H9 (cell line): ENCODE measurements at places on chromosomes 6 and 20. TPM values are rescaled to one million over a fixed set of nuclear protein-coding genes. Genes with fewer than 3 reads are reported as not detected.

GRCh38 chr20:24955045-24955444, 6.0 kb downstream of the CST7 start:
- peak; percentile 22 for DNase-seq
- no peak overlapping the region for H3K27ac ChIP-seq
- H3K36me3 ChIP-seq = peaks cover 4% of the 10 kb centered on the region; the same call in 1 of the 2 replicates
- H3K4me1 ChIP-seq = no peaks in the 10 kb centered on the region
- H3K4me3 ChIP-seq = no peak overlapping the region
- no peaks in the 10 kb centered on the region for H3K27me3 ChIP-seq

- DNase-seq = no peak
- H3K4me3 ChIP-seq = no peak overlapping the region
- no peaks in the 10 kb centered on the region for H3K4me1 ChIP-seq
- no peak overlapping the region for H3K27ac ChIP-seq
- no peaks in the 10 kb centered on the region for H3K27me3 ChIP-seq
Observed at GRCh38 chr20:50371878-50372769, 138.1 kb upstream of the PTPN1 start.

Gene COL21A1
- total RNA-seq = 1.4 and 1.8 TPM in 2 replicates

GRCh38 chr20:48387675-48388074, 440.1 kb downstream of the PREX1 start:
- no peaks in the 10 kb centered on the region for H3K27me3 ChIP-seq
- DNase-seq = no peak
- no peak overlapping the region for H3K4me3 ChIP-seq
- H3K36me3 ChIP-seq = peaks cover 6% of the 10 kb centered on the region; the same call in 1 of the 2 replicates
- H3K27ac ChIP-seq = no peak overlapping the region

- H3K36me3 ChIP-seq = peaks cover 34% of the 10 kb centered on the region
- no peak overlapping the region for H3K27ac ChIP-seq
- H3K27me3 ChIP-seq = no peaks in the 10 kb centered on the region
- no peak overlapping the region for H3K4me3 ChIP-seq
- H3K4me1 ChIP-seq = peaks cover 5% of the 10 kb centered on the region; the same call in 1 of the 2 replicates
- no peak for DNase-seq
Observed at GRCh38 chr6:157755032-157755745, 67.9 kb upstream of the SNX9 start.

Gene PRPH2
- 0.31 and 0.39 TPM in 2 replicates for total RNA-seq

GRCh38 chr20:43432498-43432897, 25.2 kb upstream of the SRSF6 start:
- no peak for DNase-seq
- H3K27ac ChIP-seq = no peak overlapping the region
- H3K4me1 ChIP-seq = peaks cover 5% of the 10 kb centered on the region; the same call in 1 of the 2 replicates
- H3K4me3 ChIP-seq = no peak overlapping the region
- no peaks in the 10 kb centered on the region for H3K36me3 ChIP-seq

DNA sequence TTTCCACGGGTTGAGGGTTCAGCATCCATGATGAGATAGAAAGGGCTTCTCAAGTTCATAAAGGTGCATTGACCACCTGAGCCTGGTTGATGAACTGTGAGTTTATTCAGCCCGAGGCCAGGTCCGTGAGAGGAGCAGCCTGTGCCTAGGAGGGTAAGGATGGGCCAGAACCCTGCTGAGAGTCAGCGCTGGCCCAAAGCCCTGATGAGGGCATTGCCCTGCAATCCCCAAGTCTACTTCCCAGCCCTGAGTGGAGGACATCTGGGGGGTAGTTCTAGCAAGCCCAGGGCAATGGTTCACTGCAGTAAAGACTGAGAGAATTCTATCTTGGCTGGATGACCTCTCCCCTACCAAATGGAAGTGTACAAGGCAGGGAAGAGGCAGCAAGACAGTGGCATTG, 123.3 kb upstream of the NXT1 start:
- H3K27me3 ChIP-seq = no peaks in the 10 kb centered on the region
- no peaks in the 10 kb centered on the region for H3K4me1 ChIP-seq
- H3K4me3 ChIP-seq = no peak overlapping the region
- no peak overlapping the region for H3K27ac ChIP-seq

Gene LST1
- total RNA-seq = not detected in 2 replicates

- DNase-seq = no peak
- no peaks in the 10 kb centered on the region for H3K36me3 ChIP-seq
- H3K4me3 ChIP-seq = no peak overlapping the region
- no peaks in the 10 kb centered on the region for H3K4me1 ChIP-seq
- H3K27ac ChIP-seq = no peak overlapping the region
- no peaks in the 10 kb centered on the region for H3K27me3 ChIP-seq
Observed at GRCh38 chr6:69019832-69020231, 384.8 kb downstream of the ADGRB3 start.

GRCh38 chr6:162568266-162568665, 159.3 kb downstream of the PRKN start:
- no peak overlapping the region for H3K27ac ChIP-seq
- DNase-seq = no peak
- no peak overlapping the region for H3K4me3 ChIP-seq
- peaks cover 10% of the 10 kb centered on the region for H3K36me3 ChIP-seq

DNA sequence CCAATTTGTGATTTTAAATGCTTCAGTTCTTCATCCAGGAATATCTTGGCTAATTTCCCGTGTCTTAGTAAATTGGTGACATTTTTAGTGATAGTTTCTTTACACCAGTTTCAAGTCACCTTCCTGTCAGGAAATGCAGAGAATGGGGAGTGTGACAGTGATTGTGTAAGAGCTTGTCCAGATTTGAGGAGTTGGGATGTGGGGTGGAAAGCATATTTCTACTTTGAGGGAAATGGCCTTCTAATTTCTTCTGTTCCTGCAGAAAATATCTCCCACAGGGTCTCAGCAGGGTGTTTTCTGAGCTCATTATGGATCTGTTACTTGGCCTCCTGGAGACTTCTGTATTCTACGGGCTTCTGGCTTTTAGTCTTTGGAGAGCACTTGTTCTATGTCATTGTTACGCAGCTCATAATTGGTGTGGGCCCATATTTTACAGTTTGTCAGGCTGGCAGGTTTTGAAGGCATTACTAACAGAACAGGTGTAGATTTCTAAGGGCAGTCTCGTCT, 65.6 kb downstream of the TMEM200A start:
- H3K4me3 ChIP-seq = no peak overlapping the region
- DNase-seq = no peak
- H3K27me3 ChIP-seq = no peaks in the 10 kb centered on the region
- H3K36me3 ChIP-seq = no peaks in the 10 kb centered on the region
- no peak overlapping the region for H3K27ac ChIP-seq

DNA sequence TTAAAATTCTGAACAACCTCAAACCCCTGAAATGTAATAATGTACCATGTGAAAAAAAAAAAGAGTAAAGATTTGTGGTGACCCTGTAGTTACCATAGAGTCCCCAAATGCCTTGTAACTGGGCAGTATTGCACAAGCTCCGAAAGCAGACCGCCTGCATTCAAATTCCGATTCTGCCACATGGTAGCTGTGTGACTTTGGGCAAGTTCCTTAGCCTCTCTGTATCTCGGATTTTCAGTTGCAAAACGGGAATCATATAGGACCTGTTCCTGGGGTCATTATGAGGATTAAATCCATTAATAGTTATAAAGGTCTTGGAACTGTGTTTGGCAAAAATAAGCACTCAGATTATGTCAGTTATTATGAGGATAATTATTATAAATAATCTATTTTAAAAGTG, 43.6 kb downstream of the TSPYL4 start:
- H3K27me3 ChIP-seq = no peaks in the 10 kb centered on the region
- H3K27ac ChIP-seq = no peak overlapping the region
- no peaks in the 10 kb centered on the region for H3K4me1 ChIP-seq
- no peak for DNase-seq

DNA sequence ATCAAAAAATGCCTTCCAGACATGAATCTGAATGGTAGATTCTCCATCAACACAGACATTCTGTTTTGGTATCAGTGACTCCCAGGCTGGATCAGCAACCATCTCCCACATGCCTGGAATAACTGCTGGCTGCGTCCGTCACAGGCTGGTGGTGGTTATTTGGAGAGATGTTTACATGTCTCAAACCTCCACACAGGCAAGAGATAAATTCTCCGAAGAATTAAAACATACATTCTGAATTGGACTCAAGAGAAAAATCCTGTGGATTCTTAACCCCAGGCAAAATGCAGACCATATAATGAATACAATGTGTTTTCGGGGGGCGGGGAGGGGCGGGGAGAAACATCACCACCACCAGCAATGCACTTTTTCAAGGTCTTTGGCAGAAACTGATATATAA, 108.2 kb downstream of the THBS2 start:
- H3K27me3 ChIP-seq = no peaks in the 10 kb centered on the region
- H3K27ac ChIP-seq = no peak overlapping the region
- no peak for DNase-seq
- H3K4me1 ChIP-seq = no peaks in the 10 kb centered on the region; the same call in 1 of the 2 replicates

- no peaks in the 10 kb centered on the region for H3K36me3 ChIP-seq
- H3K27me3 ChIP-seq = no peaks in the 10 kb centered on the region
- no peak overlapping the region for H3K27ac ChIP-seq
- H3K4me3 ChIP-seq = no peak overlapping the region
- no peaks in the 10 kb centered on the region for H3K4me1 ChIP-seq
- no peak for DNase-seq
Observed at GRCh38 chr20:52494244-52494643, 302.7 kb upstream of the ZFP64 start.

Gene PXMP4
- total RNA-seq = 4.5 and 5.7 TPM in 2 replicates

DNA sequence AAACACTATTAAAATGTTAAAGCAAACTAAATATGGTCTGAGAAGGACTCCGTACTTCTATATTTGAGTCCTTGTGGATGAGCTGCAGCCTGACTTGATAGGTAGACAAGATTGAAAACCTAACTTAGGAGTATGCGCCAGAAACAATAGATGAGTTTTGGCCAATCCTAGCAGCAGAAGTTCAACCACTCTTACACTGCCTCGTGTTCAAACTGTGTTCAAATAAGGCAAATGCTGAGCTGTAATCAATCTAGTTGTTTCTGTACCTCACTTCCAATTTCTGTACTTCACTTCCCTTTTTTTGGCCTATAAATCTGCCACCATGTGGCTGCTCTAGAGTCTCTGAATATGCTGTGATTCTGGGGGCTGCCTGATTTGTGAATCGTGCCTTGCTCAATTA, 13.2 kb upstream of the SERINC1 start:
- H3K27me3 ChIP-seq = no peaks in the 10 kb centered on the region
- H3K4me3 ChIP-seq = peak overlapping the region; percentile 70
- H3K4me1 ChIP-seq = no peaks in the 10 kb centered on the region
- H3K36me3 ChIP-seq = peaks cover 17% of the 10 kb centered on the region
- no peak overlapping the region for H3K27ac ChIP-seq

- no peak overlapping the region for H3K27ac ChIP-seq
Observed at GRCh38 chr20:37369846-37370245, 23.9 kb downstream of the SRC start.

Gene ZNF311
- total RNA-seq = 0.57 and 0.68 TPM in 2 replicates

Gene TENT5A
- 1.4 and 1.6 TPM in 2 replicates for total RNA-seq

DNA sequence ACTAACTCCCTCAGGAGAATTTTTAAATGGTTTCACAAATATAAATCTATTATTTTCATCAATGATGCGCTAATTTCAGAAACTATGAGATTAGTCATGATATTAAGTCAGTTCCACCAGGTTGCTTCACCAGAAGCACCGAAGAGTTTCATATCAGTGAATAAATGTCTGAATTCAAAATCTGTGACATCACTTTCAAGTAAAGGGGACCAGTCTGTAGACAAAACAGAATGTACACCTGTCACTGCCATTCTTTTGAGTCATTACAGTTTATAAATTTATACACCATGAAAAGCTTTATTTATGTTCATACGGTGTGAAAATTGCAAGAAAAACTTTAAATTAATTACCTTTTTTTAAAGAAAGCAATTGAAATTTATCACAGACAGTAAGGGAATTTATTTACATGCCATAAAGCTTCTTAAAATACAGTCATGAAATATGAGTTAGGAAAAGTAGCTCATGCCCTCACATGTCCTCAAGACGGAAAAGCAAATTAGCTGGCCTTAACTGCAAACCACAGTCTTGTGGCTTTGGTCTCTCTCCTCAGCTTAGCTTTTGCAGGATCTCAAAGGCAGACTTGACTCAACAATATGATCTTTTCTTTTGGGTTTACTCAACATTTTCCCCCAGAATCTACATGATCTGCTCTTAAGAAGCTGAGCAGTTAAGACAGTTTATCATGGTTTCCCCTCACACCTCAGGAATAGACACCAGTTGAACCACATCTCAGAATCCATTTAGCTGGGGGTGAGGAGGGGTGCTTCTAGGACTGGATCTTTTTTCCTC, 177.7 kb upstream of the MCHR2 start:
- no peaks in the 10 kb centered on the region for H3K36me3 ChIP-seq
- DNase-seq = no peak
- peaks cover 12% of the 10 kb centered on the region; the same call in 1 of the 2 replicates for H3K4me1 ChIP-seq
- no peaks in the 10 kb centered on the region; the same call in 1 of the 2 replicates for H3K27me3 ChIP-seq

GRCh38 chr6:13431861-13432465, 55.4 kb downstream of the GFOD1 start:
- H3K27ac ChIP-seq = peak overlapping the region; percentile 46
- H3K4me1 ChIP-seq = peaks cover 19% of the 10 kb centered on the region; the same call in 1 of the 2 replicates
- H3K36me3 ChIP-seq = no peaks in the 10 kb centered on the region
- H3K4me3 ChIP-seq = no peak overlapping the region

- no peak overlapping the region for H3K27ac ChIP-seq
- H3K27me3 ChIP-seq = no peaks in the 10 kb centered on the region
- no peak overlapping the region for H3K4me3 ChIP-seq
- H3K36me3 ChIP-seq = peaks cover 7% of the 10 kb centered on the region
Observed at GRCh38 chr20:58306421-58307261, 2.9 kb upstream of the RAB22A start.

- no peaks in the 10 kb centered on the region for H3K36me3 ChIP-seq
- H3K27me3 ChIP-seq = no peaks in the 10 kb centered on the region
- H3K4me1 ChIP-seq = peaks cover 1% of the 10 kb centered on the region; the same call in 1 of the 2 replicates
- DNase-seq = no peak
- no peak overlapping the region for H3K27ac ChIP-seq
Observed at GRCh38 chr6:3607599-3607998, 143.9 kb downstream of the PXDC1 start.

DNA sequence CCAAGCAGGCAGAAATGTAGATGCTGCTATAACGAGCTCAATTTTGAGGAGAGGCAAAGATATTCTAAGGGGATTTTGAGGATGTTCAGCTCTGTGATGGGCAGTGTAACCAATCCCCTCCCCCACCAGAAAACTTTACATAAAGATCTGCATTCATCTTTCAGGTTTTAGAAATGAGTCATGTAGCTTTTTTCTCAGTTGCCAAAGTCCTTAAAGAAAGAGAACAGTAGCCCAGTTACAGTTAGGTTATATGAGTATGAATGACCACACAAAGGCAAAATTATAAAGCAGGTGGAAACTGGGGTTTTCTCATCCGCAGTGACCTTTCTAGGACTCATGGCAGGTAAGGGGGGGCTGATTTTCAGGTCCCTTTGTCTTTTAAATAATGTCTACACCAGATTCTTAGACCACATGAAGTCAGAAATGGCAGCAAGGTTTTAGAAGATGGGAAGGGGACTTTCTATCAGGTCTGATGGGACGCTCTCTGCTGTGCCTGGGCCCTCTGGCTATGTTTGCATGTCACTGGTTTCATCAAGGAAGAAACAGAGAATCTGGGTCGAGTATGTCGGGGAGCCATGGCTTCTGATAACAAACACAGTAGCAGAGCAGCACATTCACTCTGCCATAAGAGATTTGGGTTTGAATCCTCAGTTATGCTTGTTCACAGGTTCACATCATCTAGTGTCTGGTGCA, 94.7 kb downstream of the CLIC5 start:
- H3K4me1 ChIP-seq = peaks cover 6% of the 10 kb centered on the region; the same call in 1 of the 2 replicates
- H3K27ac ChIP-seq = no peak overlapping the region
- no peak for DNase-seq
- no peaks in the 10 kb centered on the region for H3K27me3 ChIP-seq
